ENCODE measurements at places on chromosomes 7 and 10.

- no peak for DNase-seq
These were observed 52.0 kb downstream of the GRB10 start for GRCh38 chr7:50730446-50731400.

- DNase-seq: no peak
These were observed 65.3 kb downstream of the GALNT11 start for GRCh38 chr7:152090747-152091146.

DNA sequence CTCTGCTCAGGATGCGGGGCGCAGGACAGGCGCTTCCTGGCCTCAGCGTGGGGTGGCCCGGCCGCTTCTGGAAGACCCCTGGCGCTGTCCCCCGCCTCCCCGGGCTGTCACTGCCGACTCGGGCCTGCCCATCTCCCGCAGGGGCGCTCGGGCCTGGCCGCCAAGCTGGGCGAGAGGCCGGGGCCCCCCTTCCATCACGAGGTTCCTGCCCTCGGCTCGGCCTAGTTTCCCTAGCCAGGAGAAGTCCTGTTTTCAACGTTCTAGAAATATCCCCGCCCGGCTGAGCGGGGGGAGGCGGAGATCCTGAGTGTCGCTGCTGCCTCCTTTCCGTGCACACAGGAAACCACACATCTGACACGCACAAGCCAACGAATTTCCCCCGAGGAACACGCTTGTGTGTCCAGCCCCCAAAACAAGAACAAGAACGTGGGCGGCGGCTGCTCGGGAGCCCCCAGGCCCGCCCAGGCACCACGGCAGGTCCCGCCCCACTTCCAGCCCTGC, 33.7 kb downstream of the AP5Z1 start:
- DNase-seq: peak; percentile 40

- DNase-seq: no peak
These were observed 35.9 kb downstream of the ITGB1 start for GRCh38 chr10:32922170-32922569.

DNA sequence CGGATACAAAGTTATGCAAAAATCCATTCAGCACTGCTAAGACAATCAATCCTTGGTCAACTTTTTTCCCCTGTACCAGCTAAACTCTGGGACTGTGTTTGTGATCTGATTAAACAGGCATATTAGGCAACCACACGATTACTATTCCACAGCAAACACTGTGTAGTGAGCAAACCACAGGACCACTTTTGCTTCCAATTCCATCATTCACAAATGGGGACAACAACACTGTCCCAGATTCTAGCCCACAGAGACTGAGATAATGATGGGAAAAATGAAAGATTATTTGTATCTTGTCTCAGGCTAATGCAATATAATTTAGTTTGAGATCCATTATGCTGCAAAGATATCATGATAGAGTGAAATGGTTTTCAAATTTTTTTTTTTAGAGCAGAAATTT, 163.7 kb upstream of the AOAH start:
- no peak for DNase-seq

All from KBM-7 (cell line).